ENCODE measurements at places on chromosomes 5 and 9.

GRCh38 chr5:45609661-45610060, 86.5 kb downstream of the HCN1 start:
- no peak for DNase-seq

DNA sequence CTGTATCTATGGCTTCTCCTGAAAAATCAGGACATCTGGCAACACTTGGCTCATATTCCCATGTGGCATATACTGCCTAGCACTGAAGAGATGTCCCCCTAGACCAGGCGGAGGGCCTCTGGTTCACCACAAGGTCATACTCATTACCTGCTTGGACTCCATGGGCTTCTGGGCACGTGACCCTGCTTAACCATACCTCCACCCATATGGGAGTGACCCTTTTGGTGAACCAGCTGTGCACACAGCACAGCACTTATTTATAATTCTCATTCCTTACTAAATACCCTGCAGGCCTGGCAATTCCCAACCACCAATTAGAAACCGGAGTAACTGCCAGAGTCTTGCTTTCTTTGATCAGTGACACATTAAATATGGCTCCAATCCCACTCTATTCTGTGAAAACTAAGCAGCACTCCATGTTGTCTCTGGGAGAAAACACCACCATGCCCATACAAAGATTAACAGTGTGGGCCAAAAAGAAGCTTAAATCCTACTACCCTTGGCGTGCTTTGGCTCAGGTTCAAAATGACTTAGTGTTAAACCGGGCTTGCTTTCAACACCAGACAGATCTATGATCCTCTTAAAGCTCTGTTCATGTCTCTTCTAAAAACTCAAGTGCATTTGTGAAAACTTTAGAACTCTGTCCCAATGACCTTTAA, 57.7 kb downstream of the MTMR12 start:
- no peak for DNase-seq

DNA sequence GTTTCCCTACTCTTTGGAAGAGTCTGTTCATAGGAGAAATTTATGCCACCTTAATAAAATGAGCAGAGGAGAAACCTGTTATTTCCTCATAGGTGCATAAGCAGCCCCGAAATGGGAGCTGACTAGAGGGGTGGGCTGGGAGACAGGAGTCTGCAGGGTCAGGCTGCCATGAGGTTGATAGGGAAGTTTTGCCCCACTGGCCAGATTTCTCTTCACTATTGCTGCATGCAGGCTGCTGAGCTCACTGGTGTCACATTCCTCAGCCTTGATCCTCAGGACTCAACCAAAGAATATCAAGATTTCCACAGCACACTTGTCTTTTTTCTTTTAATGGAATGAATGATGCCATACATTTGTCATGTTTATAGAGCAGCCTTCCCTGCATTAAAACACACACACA, 60.7 kb downstream of the BHMT start:
- DNase-seq = no peak

GRCh38 chr9:121463026-121463807, 36.4 kb downstream of the GGTA1 start:
- DNase-seq = peak; percentile 35

DNA sequence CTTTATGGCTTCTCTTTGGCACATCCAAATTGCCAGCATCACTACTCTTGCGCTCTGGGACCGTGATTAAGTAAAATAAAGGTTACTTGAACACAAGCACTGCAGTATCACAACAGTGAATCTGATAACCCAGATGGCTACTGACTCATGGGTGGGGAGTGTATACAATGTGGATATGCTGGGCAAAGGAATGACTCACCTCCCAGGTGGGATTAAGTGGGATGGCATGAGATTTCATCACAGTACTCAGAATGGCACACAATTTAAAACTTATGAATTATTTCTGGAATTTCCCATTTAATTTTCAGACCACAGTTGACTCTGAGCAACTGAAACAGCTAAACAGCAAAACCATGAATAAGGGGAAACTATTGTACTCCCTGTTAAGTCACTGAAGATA, 4.3 kb downstream of the GFM2 start:
- DNase-seq = no peak

DNA sequence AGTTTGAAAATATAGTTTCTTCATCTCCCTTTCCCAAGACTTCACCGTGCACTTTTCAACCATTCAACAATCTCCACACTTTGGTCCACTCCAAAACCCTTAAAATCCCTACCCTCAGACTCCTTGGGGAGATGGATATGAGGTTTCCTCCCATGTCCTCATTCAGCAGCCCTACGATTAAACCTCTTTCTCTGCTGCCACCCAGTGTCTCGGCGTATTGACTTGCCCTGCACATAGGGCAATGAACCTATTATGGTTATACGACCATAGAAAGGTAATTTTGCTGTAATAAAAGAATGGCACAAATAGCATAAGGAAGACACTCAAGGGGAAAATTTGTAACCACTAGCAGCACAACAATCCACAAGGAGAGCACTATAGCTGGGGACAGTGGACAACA, 803.5 kb downstream of the TLE1 start:
- no peak for DNase-seq

GRCh38 chr9:70044490-70045307, 1.1 kb downstream of the MAMDC2 start:
- DNase-seq = peak; percentile 5

GRCh38 chr5:59608745-59609144, 284.8 kb downstream of the PDE4D start:
- DNase-seq = no peak

DNA sequence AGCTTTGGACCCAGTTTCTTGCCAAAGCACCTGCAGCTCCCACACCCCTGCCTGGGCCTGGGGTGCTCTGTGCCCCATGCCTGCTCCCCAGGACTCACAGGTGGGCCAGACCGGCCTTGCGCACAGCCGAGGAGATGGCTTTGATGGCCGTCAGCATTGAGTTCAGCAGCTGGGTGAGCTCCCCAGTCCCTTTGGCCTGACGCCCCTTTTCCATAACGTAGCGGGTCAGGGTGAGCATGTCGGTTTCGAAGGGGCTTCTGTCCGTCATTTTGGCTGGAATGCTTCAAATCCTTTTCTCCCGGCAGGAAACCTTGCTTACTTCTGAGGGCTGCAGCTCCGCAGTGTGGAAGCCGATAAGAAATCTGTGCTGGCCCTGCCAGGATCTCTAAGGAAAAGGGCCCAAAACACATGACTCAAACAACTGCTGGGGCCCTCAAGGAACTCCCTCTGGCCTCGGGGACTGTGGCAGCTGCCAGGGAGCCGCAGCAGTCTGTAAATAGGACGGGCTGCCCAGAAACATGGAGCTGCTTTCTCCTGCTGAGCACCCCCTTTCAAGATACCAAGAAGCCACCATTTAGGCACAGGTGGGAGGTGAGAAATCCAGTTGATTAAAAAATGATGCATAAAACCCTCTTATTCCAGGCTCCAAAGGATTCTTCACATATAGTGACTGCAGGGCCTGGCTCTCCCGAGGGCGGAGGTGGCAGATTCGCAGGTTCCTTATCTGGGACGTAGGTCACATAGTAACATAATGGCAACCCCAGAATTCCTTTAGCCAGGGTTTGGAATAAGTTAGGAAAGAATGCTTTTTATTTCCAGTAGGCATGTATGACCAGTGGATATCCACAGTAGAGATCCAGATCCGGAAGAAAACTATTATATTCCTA, at the start of gene FBP2:
TSS of gene FBP2 (minus strand) at position 366 of the 887 bp plus-strand sequence. CDS start at position 268, 98 bp downstream.
- no peak for DNase-seq

Data from activated naive CD8-positive, alpha-beta T cell treated with anti-CD3 and anti-CD28 coated beads for 36 hours (primary cell).